NAMALWA (cell line): ENCODE measurements at places on chromosomes 11 and 22.

GRCh38 chr22:19982991-19983578 lies 33.5 kb downstream of the ARVCF start:
- DNase-seq: no peak

DNA sequence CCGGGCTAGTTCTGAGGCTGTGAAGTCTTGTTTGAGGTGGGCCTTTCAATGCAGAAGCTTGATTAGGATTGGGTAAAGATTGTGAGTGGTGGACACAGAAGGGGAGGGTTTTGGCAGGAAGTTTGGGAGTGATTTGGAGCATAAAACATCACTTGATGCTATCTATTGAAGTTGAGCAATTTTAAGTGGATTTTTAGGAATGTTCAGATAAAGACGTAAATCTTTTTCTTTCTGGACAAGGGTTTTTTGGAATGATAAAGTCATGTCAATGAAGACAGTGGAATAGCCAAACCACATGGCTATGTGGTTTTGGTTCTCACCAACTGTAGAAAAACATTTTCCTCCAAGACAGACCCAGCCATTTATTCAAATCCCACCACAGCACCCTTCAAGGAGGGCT lies 111.2 kb upstream of the SNX19 start:
- no peak for DNase-seq

DNA sequence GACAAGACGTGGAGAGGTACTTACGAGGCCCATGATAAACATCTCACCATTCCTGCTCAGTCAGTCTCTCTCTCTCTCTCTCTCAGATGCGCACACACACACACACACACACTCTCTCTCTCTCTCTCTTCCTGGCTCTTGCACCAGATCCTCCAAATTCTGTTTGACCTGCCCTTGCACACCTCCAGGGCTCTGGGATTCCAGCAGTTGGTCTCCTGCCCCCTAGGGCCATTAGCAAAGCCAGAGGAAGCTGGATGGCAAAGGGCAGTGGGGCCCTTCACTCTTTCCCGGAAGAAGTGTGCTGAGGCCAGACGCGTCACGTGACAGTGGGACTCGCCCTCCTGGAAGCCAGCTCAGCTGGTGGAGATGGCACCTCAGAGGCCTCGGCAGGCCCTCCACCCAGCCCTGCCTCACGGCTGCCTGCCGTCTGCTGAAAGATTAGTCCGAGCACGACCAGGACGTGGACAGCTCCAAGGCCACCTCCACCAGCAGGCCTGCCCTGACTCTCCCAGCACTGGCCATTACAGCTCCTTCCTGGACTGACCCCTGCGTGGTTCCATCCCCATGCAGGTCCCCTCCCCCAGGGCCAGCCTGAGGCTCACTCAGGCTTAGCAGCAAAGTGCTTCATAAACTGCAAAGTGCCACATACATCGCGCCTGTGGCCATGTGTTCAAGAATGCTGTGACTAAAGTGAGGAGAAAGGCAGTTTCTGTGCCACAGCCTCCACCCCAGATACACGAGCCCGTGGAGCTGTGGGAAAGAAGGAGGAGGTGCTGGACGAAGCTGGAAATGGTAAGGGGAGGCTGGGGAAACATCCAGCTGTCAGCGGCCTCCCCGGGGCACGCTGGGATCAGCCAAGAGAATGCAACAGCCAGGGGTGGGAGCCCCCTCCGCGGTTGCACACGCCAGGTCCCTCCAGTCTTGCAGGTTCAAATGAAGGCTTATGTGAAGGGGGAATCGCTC lies 3.7 kb downstream of the PDGFB start:
- no peak for DNase-seq

DNA sequence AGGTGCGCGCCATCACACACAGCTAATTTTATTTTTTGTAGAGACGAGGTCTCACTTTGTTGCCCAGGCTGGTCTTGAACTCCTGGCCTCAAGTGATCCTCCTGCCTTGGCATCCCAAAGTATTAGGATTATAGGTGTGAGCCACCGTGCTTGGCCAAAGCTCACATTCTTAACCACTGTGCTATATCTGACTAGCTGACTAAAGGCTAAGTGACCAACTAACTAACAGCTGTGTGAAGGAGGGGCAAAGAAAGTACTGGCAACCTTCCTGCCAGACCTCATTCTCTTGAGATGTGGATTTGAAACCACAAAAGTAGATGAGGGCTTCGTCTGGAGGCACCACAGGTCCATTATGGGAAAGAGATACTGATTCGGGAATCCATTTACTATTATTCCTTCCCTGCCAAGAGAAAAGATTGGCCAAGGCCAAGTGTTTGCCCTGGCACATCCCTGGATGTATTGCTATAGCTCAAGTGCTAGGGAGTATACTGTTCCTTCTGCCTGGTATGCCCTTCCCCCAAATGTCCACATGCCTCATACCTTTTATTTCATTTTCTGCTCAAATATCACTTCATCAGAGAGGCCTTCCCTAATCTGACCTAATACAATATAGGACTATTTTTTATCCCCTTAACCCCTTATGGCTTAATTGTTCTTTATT lies 52.7 kb upstream of the RRM1 start:
- DNase-seq: no peak

- DNase-seq: peak; percentile 40
These were observed 115.9 kb upstream of the GRK3 start for GRCh38 chr22:25448435-25449051.

DNA sequence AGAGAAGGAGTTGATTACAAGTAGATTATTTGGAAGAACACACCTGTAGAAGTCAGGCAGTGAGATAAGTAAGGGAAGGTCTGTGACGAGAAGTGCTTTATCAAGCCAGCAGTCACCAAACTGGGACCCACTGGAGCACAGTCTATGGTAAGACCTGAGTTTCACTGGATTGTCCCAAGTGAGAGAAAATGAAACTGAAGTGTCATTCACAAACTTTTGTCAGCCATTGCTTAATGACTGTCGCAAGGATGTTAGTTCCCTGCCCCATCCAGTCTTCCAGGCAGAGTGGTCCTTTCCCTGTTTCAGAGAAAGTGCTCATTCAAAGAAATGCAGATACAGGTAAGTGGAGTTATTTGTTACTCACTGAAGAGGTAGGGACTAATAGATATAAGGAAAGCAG lies 728.0 kb upstream of the TENM4 start:
- no peak for DNase-seq

GRCh38 chr11:2761131-2762030 lies 61.6 kb upstream of the KCNQ1OT1 start:
- no peak for DNase-seq

DNA sequence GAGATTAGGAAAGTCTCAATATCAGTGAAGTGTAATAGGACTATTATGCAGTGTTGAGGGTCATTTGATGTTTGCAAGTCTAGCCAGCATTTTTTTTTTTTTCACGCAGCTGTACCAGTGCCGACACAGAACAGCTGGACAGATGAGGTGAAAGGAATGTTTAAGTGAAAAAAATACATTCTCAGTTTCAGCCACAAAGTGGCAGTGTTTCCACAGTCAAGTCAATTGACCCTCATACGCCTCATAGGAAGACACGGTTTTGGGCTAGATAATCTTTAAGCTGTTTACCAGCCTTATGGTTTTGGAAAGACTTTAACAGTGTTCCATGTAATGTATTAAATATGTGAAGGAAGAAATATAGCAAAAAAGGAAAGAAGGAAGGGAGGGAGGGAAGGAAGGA lies 349.9 kb upstream of the ANO3 start:
- peak; percentile 82 for DNase-seq

DNA sequence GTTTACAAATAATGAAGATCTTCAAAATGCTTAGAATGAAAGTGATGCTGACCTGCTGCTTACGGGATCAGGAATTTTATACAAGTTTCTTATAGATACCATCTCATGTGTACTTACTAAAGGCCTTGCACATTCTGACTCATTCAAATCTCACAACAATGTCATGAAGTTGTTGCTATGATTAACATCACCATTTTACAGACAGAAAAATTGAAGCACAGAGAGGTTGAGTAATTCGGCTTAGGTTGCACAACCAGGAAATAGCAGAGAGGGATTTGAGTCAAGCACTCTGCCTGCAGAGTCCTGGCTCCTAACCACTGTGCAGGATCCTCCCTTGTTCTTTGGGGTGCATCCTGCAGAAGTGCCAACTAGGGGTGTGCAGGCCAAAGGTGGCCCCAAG lies 471.9 kb downstream of the MIAT start:
- DNase-seq: no peak

- DNase-seq: no peak
These were observed 10.9 kb upstream of the TNNT3 start for GRCh38 chr11:1908618-1909017.

GRCh38 chr11:33178443-33179180 lies 17.3 kb upstream of the CSTF3 start:
- no peak for DNase-seq

DNA sequence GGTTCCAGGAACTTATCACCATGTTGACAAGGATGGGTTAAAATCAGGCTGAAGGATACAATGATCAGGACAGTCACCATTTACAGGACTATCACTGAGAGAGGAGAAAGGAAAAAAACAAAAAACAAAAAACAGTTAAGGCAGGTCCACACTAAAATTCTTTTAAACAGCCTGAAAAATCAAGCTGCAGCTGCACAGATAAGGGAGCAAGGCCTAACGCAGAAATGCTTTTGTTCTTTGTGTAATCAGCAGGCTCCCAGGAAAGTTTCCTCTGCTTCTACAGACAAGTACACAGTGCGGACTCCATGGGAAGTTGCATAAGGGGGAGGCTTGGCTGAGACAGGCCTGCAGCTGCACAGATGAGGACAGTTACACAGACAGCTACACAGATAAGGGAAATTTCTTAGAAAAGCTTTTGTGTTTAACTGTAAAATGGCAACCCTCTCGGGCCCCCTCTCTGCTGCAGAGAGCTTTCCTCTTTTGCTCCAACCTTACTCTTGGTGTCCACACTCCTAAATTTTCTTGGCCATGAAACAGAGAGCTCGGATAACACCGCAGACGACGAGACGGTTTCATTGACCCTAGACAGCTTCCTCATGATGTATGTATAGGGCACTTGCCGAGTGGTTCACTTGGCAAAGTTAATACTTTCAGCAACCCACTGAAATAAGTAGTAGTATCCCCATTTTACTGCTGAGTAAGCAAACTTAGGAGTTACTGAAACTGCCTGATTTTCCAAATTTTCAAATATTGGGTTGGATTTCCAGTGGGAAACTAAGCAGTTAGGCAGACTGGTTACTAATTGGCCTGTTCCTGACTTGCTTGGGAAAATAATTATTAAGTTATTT lies 45.5 kb downstream of the PIWIL3 start:
- DNase-seq: no peak

DNA sequence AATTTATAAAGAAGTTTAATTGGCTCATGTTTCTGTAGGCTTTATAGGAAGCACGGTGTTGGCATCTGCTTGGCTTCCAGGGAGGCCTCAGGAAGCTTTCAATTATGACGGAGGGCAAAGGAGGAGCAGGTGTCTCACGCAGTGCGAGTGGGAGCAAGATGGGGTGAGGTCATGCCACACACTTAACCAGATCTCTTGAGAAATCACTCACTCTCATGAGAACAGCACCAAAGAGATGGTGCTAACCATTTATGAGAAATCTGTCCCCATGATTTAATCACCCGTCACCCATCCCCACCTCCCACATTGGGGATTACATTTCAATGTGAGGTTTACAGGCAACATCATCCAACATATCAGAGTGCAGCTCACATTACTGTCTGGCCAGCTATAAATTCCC lies 103.5 kb downstream of the ARHGAP8 start:
- no peak for DNase-seq

- DNase-seq: no peak
These were observed 396.0 kb downstream of the TBC1D22A start for GRCh38 chr22:47158457-47158856.

DNA sequence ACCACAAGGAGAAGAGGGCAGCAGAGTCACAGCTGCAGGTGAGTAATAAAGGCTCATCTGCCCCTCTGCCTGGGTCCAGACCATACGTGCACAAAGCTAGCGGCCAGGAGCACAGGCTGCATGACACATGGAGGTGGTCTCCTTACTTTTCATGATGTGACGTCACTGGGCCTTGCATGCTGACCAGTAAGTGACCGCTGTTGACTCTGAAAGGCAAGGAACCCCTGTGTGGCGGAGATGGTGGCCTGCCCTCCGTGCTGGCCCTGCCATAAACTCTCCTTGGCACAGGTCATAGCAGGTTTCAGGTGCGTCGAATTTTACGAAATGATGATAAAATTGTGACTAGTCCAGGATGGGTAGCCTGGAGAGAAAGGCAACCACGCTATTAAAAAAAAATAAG lies 7.6 kb upstream of the PARVG start:
- DNase-seq: no peak

- DNase-seq: peak; percentile 65
These were observed 62.5 kb downstream of the FEZ1 start for GRCh38 chr11:125433454-125434121.

GRCh38 chr22:50546326-50547262 lies 895 bp downstream of the KLHDC7B start:
- DNase-seq: no peak

DNA sequence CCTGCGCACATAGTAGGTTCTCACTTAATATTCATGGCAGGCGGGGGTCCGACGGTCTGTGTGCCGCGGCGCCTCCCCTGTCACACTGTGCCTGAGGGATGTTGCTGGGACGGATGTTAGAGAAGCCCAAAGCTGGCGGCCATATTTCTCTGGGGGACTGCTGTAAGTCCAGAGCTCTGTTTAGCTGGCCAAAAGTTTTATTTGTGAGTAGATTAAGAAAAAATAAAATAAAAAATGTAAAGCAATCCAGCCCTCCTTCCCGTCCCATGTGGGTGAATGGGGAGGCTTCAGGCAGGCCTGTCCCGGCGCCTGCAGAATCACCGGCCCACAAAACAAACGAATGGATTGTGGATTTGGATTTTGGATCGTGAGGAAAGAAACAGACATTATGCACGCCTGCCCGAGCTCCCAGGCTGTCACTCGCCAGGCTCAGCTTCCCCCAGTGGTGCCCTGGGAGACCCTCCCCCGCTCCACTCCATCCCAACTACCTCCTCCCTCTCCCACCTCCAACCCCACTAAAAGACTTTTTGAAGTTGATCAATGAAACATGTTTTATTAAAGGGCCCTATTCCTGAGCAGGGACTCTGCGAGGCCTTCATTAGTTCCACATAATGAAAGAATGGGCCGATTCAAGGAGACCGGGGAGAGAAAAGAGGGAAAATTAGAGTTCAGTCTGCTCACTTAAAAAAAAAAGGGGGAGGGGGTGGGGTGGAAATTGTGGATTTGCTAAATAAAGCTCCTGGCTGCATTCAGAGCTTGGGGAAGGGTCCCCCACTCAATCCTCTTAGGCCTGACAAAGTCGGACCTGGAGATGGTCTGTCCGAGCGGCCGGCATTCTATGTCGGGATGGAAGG lies 20.4 kb upstream of the SCUBE1 start:
- no peak for DNase-seq

DNA sequence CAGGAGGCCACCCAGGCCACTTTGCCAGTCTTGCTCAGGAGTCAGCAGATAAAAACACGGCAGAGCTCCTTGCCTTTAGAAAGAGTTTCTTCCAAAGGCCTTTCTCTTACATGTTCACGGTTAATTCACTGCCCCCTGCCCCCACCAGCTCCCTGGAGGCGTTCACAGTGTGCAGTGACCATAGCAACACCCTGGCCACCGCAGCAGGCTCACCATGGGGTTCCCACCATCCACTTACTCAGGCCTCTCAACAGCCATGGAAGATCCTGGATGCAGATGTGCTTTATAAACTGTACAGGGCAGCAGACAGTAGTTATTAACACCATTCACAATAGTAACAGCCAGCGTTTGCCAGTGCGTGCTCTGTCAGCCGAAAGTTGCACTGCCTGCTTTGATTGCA lies 10.6 kb upstream of the MYO7A start:
- no peak for DNase-seq

- peak; percentile 63 for DNase-seq
These were observed 13.7 kb downstream of the EHD1 start for GRCh38 chr11:64864473-64865285.
